ENCODE measurements at places on chromosomes 11 and 22. TPM values are rescaled to one million over a fixed set of nuclear protein-coding genes. Genes with fewer than 3 reads are reported as not detected.

GRCh38 chr11:114151631-114152030 lies 92.1 kb downstream of the ZBTB16 start:
- H3K27me3 ChIP-seq: peaks cover 94% of the 10 kb centered on the region
- no peak overlapping the region for H3K27ac ChIP-seq
- H3K4me1 ChIP-seq: no peaks in the 10 kb centered on the region
- H3K4me3 ChIP-seq: no peak overlapping the region
- H3K36me3 ChIP-seq: no peaks in the 10 kb centered on the region
- no peak for DNase-seq

- H3K4me3 ChIP-seq: no peak overlapping the region
- H3K4me1 ChIP-seq: no peaks in the 10 kb centered on the region
- H3K36me3 ChIP-seq: no peaks in the 10 kb centered on the region
- no peak for DNase-seq
- no peak overlapping the region for H3K27ac ChIP-seq
- H3K27me3 ChIP-seq: peaks cover 17% of the 10 kb centered on the region
Measured at GRCh38 chr22:25508161-25508560, 56.3 kb upstream of the GRK3 start.

DNA sequence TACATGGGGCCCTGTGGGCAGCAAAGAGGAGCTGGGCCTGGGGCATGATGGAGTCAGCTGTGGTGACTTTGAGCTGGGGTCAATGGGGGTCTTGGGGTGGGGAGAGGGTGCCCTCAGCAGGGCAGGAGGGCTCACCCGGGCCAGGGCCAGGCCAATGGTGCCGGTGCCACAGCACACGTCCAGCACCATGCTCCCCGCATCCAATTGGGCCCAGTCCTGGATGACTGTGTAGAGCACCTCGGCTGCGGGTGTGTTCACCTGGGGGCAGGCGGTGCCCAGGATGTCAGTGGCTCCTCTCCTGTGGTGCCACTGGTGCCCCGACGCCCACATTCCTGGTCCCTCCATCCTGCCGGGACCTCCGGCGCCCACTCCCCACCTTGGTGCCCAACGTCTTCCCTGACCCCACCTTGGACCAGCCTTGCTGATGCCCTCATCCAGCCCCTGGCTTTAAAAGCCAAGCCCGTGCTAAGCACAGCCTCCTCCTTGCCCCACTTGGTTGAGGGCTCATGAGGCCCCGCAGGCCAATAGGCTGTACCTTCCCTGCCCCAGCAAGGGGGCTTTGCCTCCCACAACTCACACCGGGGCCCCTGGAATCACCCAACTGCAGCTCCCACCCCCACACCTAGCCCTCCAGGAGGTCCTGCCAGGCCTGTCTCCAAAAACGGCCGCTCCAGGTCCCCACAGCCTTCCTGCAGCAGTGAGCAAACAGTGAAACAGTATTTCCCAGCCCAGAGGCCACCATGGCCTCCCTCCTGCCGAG lies 2.2 kb upstream of the RANBP1 start:
- H3K4me3 ChIP-seq: no peak overlapping the region
- H3K4me1 ChIP-seq: peaks cover 4% of the 10 kb centered on the region
- no peak overlapping the region for H3K27ac ChIP-seq

- H3K27me3 ChIP-seq: no peaks in the 10 kb centered on the region
- DNase-seq: no peak
- H3K4me3 ChIP-seq: no peak overlapping the region
- no peaks in the 10 kb centered on the region for H3K36me3 ChIP-seq
- H3K4me1 ChIP-seq: no peaks in the 10 kb centered on the region
- H3K27ac ChIP-seq: no peak overlapping the region
Measured at GRCh38 chr22:19571207-19571795, 47.1 kb upstream of the CLDN5 start.

- H3K4me1 ChIP-seq: peaks cover 6% of the 10 kb centered on the region
- no peak overlapping the region for H3K27ac ChIP-seq
- H3K36me3 ChIP-seq: no peaks in the 10 kb centered on the region
- H3K27me3 ChIP-seq: no peaks in the 10 kb centered on the region
- no peak for DNase-seq
- no peak overlapping the region for H3K4me3 ChIP-seq
Measured at GRCh38 chr11:75267171-75267970, 26.8 kb downstream of the TPBGL start.

DNA sequence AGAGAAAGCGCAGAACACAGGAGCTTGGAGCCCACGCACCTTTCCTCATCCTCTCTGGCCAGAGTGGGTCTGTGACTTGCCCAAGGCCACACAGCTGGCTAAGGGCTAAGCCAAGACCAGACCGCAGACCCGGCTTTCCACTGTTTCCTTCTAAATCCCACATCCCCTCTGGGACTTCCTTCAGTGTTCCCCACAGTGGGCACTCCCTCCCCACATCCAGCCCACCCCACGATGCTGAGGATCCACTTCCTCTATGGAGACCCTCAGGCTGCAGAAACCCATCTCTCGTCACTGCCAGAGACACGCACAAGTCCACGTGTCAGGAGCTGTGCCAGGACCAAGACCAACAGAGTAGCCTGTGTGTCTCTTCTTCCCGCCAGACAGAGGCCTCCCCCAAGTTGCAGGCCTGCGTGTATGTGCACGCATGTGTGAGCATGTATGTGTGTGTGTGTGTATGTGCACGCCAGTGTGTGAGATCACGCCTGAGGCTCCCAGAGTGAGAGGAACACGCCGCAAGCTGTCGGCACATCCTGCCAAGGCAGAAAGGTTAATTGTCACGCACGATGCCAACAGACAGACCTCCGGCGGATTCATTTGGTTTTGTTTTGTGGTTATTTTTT lies 21.6 kb downstream of the PDGFB start:
- no peaks in the 10 kb centered on the region for H3K27me3 ChIP-seq
- no peak for DNase-seq
- H3K4me1 ChIP-seq: peaks cover 14% of the 10 kb centered on the region
- H3K36me3 ChIP-seq: peaks cover 31% of the 10 kb centered on the region
- no peak overlapping the region for H3K27ac ChIP-seq

- H3K4me3 ChIP-seq: peak overlapping the region; percentile 32
- H3K36me3 ChIP-seq: no peaks in the 10 kb centered on the region
- peak overlapping the region; percentile 71 for H3K27ac ChIP-seq
- H3K4me1 ChIP-seq: no peaks in the 10 kb centered on the region
- H3K27me3 ChIP-seq: no peaks in the 10 kb centered on the region
- peak; percentile 92 for DNase-seq
Measured at GRCh38 chr11:518463-519202, 11.6 kb upstream of the RNH1 start.

- no peaks in the 10 kb centered on the region for H3K36me3 ChIP-seq
- H3K27me3 ChIP-seq: peaks cover 52% of the 10 kb centered on the region
- no peak overlapping the region for H3K27ac ChIP-seq
- no peaks in the 10 kb centered on the region for H3K4me1 ChIP-seq
- H3K4me3 ChIP-seq: no peak overlapping the region
Measured at GRCh38 chr11:64686466-64687170, 36.4 kb downstream of the NRXN2 start.

GRCh38 chr22:22848364-22848866 lies 39.2 kb upstream of the IGLL5 start:
- no peaks in the 10 kb centered on the region for H3K36me3 ChIP-seq
- peaks cover 36% of the 10 kb centered on the region for H3K27me3 ChIP-seq
- no peaks in the 10 kb centered on the region for H3K4me1 ChIP-seq
- DNase-seq: peak; percentile 33
- H3K4me3 ChIP-seq: no peak overlapping the region

GRCh38 chr22:43828998-43829782 lies 17.1 kb upstream of the EFCAB6 start:
- H3K4me3 ChIP-seq: no peak overlapping the region
- no peak overlapping the region for H3K27ac ChIP-seq
- no peak for DNase-seq
- no peaks in the 10 kb centered on the region for H3K4me1 ChIP-seq

DNA sequence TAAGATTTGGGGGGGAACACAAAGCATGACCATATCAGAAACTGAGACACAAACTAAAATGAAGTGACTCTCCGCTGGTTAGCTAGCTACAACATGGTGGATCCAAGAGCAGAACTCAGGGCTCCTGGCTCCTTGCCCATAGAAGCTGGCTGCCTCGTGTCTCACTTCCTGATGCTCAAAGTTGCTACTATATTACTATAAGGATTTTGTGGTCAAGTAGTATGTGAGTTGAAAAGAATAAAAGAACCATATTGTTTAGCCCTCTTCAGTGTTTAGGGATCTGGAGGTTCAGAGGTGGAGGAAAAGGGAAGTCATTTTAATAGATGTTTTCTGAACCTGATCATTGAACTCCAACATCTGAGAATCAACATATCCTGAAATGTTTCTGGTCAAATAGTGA lies 16.9 kb upstream of the SIK2 start:
- H3K4me1 ChIP-seq: no peaks in the 10 kb centered on the region
- H3K27ac ChIP-seq: no peak overlapping the region
- no peak overlapping the region for H3K4me3 ChIP-seq
- no peaks in the 10 kb centered on the region for H3K36me3 ChIP-seq
- DNase-seq: no peak

- H3K4me3 ChIP-seq: no peak overlapping the region
- H3K27ac ChIP-seq: no peak overlapping the region
- H3K27me3 ChIP-seq: 0 out of 2 replicates have a peak, but pooled peaks cover 3% of the 10 kb centered on the region
- DNase-seq: no peak
Measured at GRCh38 chr11:57087991-57088390, 93.8 kb upstream of the LRRC55 start.

DNA sequence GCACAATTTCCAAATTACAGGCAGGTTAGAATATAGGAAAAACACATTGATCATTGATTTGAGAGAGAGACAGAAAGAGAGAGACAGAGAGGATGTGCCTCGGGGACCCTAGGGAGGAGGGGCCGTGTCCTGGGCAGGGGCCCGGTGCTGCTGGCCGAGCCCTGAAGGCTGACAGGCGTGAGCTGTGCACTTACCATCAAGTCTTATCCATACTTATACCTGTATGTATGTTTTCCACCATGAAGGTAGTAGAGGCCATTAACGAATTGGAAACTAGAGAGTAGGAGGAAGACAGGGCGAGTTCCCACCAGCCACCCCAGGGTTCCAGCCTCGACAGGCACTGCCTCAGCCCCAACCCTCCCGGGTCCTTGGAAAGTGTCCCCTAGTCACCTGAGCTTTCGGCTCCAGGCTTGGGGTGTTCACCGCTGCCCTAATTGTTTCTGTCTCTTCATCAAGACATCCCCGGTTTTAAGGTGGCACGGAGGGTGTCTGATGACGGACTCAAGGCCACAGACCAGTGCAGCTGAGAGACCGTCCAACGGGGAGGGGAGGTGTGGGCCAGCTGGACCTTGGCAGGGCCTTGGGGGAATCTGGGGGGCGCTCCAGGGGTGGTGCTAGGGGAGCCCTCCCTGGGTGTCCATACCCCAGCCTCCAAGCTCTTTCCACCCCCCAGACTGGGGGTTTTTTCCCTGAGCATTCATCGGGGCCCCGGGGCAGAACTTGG lies 431.3 kb downstream of the TBC1D22A start:
- no peaks in the 10 kb centered on the region for H3K36me3 ChIP-seq
- H3K4me3 ChIP-seq: no peak overlapping the region
- no peak for DNase-seq
- H3K27ac ChIP-seq: no peak overlapping the region
- peaks cover 22% of the 10 kb centered on the region for H3K27me3 ChIP-seq
- H3K4me1 ChIP-seq: no peaks in the 10 kb centered on the region

DNA sequence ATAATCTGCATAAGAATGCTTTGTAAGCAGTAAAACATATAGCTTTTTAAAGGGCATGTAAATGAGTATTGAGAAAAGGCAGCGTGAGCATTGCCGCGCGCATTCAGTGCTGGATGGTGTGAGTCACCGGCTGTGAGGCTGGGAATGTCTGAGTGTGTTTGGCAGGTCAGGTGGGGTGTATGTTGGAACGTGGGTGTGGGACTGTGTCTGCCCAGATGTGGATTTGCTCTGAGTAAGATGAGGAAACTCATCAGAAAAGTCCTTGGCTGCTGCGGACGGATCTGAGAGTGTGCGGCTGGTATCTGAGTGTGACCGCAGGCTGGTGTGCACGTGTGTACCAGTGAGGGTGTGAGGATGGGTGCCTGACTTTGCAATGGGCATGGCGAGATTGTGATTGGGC lies 66.2 kb upstream of the NECTIN1 start:
- no peak overlapping the region for H3K27ac ChIP-seq
- H3K27me3 ChIP-seq: peaks cover 89% of the 10 kb centered on the region
- DNase-seq: no peak
- H3K4me3 ChIP-seq: no peak overlapping the region
- H3K4me1 ChIP-seq: no peaks in the 10 kb centered on the region
- H3K36me3 ChIP-seq: no peaks in the 10 kb centered on the region

DNA sequence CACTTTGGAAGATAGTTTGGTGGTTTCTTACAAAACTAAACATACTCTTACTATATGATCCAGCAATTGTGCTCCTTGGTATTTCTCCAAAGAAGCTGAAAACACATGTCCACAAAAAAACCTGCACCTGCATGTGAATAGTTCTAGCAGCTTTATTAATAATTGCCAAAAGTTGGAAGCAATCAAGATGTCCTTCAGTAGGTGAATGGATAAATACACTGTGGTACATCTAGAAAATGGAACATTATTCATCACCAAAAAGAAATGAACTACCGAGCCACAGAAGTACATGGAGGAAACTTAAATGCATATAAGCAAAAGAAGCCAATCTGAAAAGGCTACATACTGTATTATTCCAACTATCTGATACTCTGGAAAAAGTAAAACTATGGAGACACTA lies 569.1 kb upstream of the CCDC90B start:
- no peak for DNase-seq
- no peaks in the 10 kb centered on the region for H3K36me3 ChIP-seq
- no peaks in the 10 kb centered on the region for H3K27me3 ChIP-seq
- H3K4me3 ChIP-seq: no peak overlapping the region
- H3K27ac ChIP-seq: no peak overlapping the region
- no peaks in the 10 kb centered on the region for H3K4me1 ChIP-seq

Gene SULT4A1
- 3.2 TPM for total RNA-seq

Gene SYT8
- total RNA-seq: 8.9 TPM

Gene KDM4D
- total RNA-seq: 0.85 TPM

Gene SPDYC
- total RNA-seq: not detected

Gene OR2D2
- not detected for total RNA-seq

Gene MRGPRX4
- total RNA-seq: not detected

Gene AP1B1
- total RNA-seq: 50.8 TPM
